ENCODE measurements at places on chromosomes 12 and 14. TPM values are rescaled to one million over a fixed set of nuclear protein-coding genes. Genes with fewer than 3 reads are reported as not detected.
A peak's percentile ranks its signal among the peaks of the same experiment; 100 is the strongest.

GRCh38 chr14:61025251-61026223, 44.5 kb downstream of the SLC38A6 start:
- no peak overlapping the region for H3K27ac ChIP-seq
- H3K4me1 ChIP-seq, result no peaks in the 10 kb centered on the region
- DNase-seq, result peak; percentile 78
- no peak overlapping the region for H3K4me3 ChIP-seq

DNA sequence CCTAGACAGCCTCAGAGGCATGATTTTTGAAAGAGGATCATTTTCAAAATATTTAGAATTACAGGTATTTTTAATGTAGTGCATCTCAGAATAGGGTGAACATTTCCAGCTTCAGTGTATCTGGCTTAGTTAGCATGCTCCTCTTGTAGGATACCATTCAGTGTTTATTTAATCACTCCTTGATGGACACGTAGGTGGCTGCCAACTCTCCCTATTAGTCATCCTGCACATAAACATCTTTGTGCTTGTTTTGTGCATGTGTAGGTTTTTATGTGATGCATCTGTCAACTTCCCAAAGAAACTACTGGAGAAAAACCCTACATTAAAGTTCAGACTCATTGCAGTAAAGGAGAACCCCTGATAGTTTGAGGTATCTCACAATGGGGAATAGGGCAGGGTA, 52.5 kb upstream of the RBM19 start:
- H3K4me3 ChIP-seq, result no peak overlapping the region
- H3K36me3 ChIP-seq, result no peaks in the 10 kb centered on the region
- no peak for DNase-seq
- H3K27ac ChIP-seq, result no peak overlapping the region
- no peaks in the 10 kb centered on the region for H3K27me3 ChIP-seq

FBXO34 gene
- total RNA-seq, result 18.6 TPM

TCP11L2 gene
- 38.4 TPM for total RNA-seq

DNA sequence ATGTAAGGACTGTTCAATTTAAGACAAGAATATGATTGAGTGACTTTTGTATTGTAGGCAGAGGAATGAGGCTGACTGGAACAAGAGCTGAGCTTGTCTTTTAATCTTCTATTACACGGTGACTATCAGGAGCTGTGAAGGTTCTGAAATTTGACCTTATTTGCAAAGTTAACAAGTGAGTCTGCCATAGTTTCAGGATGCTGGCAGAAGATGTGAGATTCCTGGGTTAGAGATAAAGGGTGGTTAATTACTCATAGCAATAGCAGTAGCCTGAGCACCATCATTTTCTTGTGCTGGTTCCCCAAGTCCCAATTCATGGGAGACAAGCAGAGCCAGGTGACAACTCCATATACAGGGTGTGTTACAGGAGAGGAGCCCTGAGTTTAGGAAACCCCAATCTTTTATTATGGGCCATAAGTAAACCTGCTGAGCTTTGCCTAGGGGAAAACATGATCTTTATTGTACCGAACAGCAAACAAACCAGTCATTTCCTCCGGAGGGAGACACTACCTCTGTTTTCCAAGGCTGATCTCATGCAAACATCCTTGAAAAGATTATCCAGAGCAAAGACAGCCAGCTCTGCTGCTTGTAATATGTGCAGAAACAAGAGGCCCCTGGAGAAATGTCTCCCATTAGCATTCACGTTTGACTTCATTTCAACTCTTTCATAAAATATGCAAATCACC, 51.7 kb upstream of the DDX11 start:
- no peak overlapping the region for H3K27ac ChIP-seq
- no peak for DNase-seq
- H3K4me3 ChIP-seq, result no peak overlapping the region

- H3K36me3 ChIP-seq, result no peaks in the 10 kb centered on the region
- H3K27ac ChIP-seq, result no peak overlapping the region
- no peaks in the 10 kb centered on the region for H3K27me3 ChIP-seq
- no peak overlapping the region for H3K4me3 ChIP-seq
- no peak for DNase-seq
Measured at GRCh38 chr14:31930493-31931240, 146.4 kb upstream of the ARHGAP5 start.

DNA sequence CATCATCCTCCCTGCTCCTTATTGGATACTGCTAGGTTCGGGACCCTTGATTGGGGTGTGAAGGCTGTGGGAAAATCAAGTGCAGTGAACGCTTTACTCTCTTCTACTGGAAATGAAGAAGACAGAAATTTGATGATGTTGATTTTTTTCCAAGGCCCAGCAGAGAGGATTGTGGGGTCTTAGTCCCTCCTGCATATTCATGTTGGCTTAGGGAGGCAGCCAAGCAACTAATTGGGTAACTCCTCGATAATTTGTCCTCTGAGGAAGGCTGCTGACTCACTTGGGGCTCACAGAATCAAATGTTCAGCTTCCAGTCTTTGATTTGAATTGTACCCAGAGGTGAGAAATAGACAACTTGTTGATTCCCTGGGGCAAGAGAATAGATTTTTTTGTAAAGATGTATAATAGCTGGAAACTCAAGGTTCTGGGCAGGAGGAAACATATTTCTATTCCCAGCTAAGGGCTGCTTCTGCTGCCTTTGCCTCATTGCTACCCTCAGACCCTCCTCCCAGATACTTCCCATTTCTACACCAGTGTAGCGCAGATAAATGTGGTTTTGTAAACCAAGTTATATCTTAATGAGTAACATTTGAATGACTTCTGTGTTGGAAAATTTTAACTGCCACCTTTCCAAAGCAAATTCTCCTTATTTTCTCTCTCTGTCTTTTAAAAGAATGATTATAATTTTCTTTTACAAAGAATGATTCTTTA, 21.7 kb downstream of the NEUROD4 start:
- DNase-seq, result no peak
- no peaks in the 10 kb centered on the region for H3K4me1 ChIP-seq
- H3K27ac ChIP-seq, result no peak overlapping the region
- no peaks in the 10 kb centered on the region for H3K27me3 ChIP-seq

DNA sequence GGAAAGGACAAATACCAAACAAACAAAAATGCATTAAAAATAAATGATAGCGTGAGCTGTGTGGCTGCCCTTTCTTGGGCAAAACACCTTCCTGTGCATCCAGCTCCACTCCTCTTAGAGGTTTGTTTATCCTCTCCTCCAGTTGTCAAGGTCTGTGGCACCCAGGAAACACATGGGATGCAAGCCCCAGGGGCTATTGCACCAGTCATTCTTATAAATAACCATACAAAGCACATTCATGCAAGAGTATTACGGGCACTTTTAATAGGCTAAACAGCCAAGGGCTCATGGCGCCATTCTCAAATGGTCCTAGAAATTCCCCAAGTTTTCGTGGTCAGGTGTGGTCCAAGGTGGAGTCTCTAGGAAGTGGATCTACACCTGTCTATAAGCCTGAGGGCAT, 257.0 kb downstream of the DPF3 start:
- DNase-seq, result no peak
- H3K4me3 ChIP-seq, result no peak overlapping the region
- no peak overlapping the region for H3K27ac ChIP-seq

DNA sequence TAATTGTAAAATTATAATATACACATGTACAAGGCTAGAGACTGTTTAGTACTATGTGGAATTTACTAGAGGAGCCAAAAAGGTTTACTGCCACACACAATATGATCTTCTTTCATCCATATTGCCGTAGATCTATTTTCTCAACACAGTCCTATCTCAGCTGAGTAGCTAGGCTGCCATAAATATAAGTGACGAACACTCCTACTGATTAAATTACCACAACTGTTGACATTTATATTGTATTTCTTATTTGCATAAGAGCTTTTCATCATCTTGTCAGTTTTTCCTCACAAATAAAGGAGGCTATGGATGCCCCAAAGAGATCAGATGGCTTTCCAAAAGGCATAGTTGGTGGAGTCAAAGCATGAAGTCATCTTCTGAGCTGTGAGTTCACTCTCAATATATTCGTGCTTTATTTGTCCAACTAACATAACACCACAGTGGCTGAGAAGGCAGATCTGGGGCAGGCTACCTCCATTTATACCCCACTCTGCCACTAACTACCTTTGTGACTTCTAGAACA, 78.6 kb downstream of the CCDC59 start:
- DNase-seq, result no peak
- H3K4me3 ChIP-seq, result no peak overlapping the region
- H3K4me1 ChIP-seq, result no peaks in the 10 kb centered on the region

- H3K27me3 ChIP-seq, result no peaks in the 10 kb centered on the region
- no peak overlapping the region for H3K27ac ChIP-seq
- H3K4me1 ChIP-seq, result peaks cover 18% of the 10 kb centered on the region
- H3K36me3 ChIP-seq, result no peaks in the 10 kb centered on the region
- DNase-seq, result no peak
Measured at GRCh38 chr12:1047898-1048660, 57.1 kb downstream of the ERC1 start.

DNA sequence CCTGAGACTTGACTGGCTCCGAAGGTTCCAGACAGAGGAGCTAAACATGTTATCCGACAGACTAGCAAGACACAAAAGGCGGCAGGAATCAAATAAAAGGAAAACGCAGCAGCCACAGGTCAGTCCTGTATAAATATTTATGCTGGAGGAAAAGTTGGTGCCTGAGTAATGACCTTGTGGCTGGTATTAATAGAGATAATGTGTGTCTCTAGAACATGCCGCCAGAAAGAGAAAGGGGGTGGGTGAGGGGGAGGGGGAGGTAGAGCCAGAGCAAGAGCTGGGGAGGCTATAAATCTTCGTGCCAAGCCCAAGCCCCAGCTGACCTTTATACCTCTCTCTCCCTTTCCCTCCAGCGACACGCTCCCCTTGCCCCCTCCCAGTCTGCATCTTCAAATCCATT, 590.4 kb downstream of the MED13L start:
- no peaks in the 10 kb centered on the region for H3K36me3 ChIP-seq
- no peak overlapping the region for H3K27ac ChIP-seq
- no peaks in the 10 kb centered on the region for H3K4me1 ChIP-seq
- no peak overlapping the region for H3K4me3 ChIP-seq
- H3K27me3 ChIP-seq, result no peaks in the 10 kb centered on the region

FAM181A gene
- not detected for total RNA-seq

Measured in sigmoid colon (tissue), 7 donors.